ENCODE measurements at places on chromosomes 2 and 18.
A peak's percentile ranks its signal among the peaks of the same experiment; 100 is the strongest.

DNA sequence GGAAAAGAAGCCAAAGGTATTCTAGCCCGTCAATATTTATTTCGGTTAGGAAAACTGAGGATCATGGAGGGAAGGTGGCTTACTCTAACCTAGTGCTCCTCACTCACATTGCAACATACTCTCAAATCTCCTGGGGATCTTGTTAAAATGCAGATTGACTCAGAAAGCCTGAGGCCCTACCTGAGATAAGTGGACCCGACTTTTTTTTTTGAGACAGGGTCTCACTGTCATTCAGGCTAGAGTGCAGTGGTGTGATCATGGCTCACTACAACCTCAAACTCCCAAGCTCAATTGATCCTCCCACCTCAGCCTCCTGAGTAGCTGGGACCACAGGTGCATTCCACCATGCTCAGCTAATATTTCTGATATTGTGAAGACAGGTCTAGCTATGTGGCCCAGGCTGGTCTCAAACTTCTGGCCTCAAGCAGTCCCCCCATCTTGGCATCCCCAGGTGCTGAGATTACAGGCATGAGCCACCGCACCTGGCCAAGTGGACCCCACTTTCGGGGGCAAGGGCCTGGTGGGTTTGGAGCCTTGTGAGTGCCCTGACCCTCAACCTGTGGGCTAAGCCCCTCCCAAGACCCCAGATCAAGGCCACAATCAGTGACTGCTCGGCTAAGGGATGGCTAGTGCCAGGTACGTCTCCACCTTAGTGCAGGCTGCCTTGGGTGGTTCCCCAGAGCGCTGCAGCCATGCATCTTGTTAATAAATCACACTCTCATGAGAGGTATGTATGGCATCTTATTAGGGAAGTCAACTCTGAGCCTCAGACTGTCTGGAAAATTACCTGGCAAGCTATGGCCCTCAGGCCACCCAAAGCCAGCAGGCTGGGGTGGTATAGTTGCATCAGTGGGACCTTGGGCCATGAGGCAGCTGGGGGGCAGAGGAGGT lies 1.1 kb upstream of the NEURL3 start:
- DNase-seq: no peak

- peak; percentile 56 for DNase-seq
These were observed 57.6 kb downstream of the NPAS2 start for GRCh38 chr2:100877555-100877954.

DNA sequence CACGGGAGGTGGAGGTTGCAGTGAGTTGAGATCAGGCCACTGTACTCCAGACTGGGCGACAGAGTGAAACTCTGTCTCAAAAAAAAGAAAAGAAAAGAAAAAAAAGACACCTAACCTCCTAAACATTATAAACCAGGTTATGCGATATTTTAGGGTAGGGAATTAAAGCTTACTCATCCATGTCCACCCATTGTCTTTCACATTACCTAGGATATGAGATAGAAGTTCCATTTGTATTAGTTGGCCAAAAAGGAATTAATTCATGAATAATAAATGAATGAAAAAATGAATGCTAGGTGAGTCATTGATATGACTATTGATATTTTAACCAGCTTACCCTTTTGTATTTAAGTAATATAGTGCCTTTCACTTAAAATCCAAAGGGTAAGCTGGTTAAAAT lies 132.9 kb downstream of the FAM161A start:
- no peak for DNase-seq

- no peak for DNase-seq
These were observed 257.0 kb downstream of the CLIP4 start for GRCh38 chr2:29372185-29372584.

GRCh38 chr2:81529944-81530343 lies 1225.4 kb upstream of the LRRTM1 start:
- no peak for DNase-seq

GRCh38 chr2:221924576-221924975 lies 352.5 kb upstream of the EPHA4 start:
- DNase-seq: no peak

DNA sequence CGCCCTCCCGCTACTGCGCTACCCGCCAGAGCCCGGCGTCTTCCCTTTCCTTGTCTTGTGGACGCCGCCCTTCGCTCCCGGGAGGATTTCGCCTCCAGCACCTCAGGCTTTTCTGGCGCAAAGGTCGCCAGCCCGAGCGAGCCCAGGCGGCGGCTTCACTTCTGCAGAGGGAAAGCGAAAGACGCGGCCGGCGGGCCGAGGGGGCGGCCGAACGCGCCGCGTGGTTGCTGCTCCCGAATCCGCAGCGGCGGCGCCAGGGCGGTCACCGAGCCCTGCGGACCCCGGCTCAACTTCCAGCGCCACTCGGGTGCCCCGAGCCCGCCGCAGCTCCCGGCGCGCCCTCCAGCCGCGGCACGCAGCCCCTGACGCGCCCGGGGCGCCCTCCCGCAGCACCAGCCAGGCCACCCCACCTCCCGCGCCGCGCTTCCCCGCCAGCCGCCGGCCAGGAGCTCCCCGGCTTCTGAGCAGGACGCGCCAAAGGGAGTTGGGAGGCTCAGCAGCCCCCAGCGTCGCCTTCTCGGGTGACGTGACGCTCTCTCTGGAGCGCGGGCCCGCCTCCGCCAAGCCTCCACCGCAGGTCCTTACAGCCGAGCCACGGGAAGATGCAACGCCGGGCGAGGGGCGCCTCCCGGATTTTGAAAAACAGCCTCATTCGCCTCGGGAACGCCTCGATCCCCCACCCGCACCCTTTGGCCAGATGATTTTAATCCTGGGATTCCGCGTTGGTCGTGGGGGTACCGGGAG lies 84.9 kb upstream of the EPB41L3 start:
- DNase-seq: peak; percentile 23

DNA sequence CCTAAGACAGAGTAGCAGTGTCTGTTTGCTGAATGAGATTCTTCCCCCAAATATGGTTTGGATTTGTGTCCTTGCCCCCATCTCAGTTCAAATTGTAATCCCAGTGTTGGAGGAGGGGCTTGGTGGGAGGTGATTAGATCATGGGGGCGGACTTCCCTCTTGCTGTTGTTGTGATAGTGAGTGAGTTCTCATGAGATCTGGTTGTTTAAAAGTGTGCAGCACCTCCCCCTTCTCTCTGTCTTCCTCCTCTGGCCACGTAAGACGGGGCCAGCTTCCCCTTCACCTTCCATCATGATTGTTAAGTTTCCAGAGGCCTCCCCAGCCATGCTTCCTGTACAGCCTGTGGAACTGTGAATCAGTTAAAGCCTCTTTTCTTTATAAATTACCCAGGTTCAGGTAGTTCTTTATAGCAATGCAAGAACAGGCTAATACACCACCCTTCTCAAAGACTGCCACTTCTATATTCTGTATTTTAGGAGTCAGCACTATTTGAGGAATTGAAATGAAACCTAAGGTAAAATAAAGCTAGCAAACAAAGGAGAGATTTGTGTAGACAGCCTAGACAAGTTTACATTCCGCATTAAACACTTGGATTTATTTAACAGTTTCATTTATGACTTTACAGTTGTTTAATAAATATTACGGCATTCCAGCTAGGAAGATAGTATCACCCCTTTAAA lies 21.6 kb downstream of the FBXO36 start:
- no peak for DNase-seq

DNA sequence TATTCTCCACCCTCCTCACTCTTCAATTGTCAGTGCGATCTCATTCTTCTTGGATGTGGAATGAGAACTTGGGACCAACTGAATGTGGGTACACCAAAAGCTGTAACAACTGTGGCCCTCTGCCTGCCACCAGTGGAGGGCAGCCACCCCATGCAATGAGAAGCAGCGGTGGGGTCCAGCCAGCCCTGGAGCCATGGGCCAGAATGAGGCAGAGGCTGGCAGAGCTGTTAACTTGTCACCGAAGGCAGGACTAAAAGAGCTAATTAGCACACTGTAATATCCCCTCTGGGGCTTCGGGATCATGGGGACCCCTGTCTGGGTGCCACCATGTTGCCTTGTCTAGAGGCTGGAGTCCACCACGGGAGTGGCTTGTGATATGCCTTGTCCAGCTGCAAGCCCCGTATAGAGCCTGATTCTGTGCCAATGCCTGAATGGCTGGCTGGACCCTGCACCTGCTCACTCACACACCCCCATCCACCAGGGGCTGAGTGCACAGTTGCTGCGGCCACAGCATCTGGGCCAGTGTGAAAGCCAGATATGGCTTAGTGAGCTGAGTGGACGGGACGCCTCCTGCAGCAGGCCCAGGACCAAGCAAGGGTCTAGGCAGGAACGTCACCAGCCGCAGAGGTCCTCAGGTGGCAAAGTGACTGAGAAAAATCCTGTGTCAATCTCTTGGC lies 680.5 kb downstream of the DSC3 start:
- no peak for DNase-seq

DNA sequence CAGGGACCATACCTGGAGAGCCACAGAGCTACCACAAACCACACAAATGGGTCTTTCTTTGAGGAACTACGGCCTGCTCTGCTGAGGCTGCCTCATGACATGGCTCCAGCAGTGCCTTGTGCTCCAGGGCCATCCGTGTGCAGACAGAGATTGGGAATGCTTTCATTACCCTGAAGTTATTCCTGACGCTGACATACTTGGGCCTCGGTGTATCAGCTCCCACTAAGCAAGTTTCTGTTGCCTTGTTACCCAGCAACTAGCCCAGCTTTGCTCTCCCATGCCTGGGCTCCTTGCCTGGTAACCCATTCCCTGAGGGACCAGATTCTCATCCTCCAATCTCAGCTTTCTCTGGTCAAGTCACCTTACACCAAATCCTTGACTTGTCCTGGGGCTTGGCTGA lies 80.3 kb upstream of the FZD7 start:
- no peak for DNase-seq

- peak; percentile 89 for DNase-seq
These were observed 22.5 kb upstream of the ACVR1 start for GRCh38 chr2:157898591-157898996.

DNA sequence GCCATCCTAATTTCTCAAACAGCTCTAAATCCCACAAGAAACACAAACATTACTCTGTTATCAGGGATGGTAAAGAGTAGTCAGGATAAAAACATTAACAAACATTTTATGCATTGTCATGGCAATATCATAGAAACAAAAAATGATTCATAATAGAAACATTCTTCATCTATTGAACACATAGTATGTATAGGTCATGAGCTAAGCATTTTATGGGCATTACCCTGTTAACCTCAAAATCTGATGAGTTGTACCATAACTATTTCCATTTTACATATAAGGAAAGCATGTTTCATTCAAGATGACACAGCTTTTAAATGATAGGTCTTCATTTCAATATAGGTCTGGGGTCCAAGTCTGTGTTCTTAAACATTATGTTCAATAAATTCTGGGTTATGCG lies 344.9 kb downstream of the RND3 start:
- peak; percentile 91 for DNase-seq

GRCh38 chr2:200443916-200444315 lies 66.0 kb downstream of the KCTD18 start:
- DNase-seq: peak; percentile 56

- DNase-seq: no peak
These were observed 323.9 kb downstream of the AGPS start for GRCh38 chr2:177716484-177716883.

DNA sequence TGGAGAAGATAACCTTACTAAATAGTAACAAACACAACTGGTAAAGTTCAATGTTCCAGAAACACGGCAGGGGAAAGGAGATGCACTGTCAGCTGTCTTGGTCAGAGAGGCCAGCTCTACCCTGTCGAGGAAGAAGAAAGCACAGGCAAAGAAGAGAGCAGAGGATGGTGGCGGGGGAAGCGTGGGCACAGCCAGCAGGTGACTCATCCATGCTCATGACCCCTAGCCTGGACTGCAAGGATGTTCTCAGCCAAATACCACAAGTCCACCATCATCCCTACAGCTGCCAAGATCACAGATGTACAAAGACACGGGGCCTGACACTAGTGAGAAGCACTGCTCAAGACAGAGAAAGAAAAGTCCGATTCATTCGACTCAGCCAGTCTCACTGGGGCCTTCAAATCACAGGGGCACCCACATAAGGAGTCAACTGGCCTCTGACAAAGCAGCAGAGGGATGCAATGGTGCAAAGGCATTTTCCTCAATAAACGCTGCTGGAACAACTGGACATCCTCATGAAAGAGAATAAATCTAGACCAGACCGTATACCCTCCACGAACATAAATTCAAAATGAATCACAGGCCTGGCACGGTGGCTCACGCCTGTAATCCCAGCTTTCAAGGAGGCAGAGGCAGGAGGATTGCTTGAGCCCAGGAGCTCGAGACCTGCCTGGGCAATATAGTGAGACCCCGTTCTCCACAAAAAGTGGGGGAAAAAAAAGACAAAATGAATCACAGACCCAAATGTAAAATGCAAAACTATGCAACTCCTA lies 5.6 kb downstream of the DTYMK start:
- DNase-seq: peak; percentile 86

DNA sequence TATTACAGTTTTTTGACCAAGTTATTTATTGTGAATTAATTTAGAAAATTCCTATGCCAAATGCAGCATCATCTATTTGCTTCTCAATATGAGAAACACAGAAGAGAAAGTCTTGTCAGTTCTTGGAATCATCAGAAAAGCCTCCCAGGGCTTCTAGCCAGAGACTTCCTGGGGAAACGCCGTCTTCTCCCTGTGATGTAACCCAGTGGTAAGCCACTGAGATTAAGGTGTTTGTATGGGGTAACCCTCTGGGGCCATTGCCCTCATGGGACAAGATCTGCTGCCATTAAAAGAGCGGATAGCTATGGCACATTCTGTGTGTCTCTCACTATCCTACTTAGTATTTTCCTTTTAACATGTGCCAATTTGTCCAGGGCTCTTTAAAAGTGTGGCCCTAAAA lies 28.0 kb downstream of the ANKRD29 start:
- DNase-seq: no peak

GRCh38 chr2:15169326-15170069 lies 391.6 kb downstream of the NBAS start:
- peak; percentile 97 for DNase-seq

DNA sequence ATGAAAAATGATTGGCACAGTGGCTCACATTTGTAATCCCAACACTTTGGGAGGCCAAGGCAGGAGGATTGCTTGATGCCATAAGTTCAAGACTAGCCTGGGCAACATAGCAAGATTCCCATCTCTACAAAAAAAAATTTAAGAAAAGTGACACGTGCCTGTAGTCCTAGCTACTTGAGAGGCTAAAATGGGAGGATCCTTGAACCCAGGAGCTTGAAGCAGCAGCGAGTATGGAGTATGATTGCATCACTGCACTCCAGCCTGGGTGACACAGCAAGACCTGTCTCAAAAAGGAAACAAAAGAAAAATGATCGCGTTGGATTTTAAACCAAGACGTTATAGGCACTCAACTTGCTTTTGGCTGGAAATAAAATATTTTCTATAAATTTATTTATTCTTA lies 37.8 kb upstream of the CREB1 start:
- DNase-seq: no peak

GRCh38 chr18:62389761-62390481 lies 64.8 kb downstream of the TNFRSF11A start:
- DNase-seq: no peak

- DNase-seq: no peak
These were observed 47.3 kb upstream of the RAB27B start for GRCh38 chr18:54780970-54781369.

DNA sequence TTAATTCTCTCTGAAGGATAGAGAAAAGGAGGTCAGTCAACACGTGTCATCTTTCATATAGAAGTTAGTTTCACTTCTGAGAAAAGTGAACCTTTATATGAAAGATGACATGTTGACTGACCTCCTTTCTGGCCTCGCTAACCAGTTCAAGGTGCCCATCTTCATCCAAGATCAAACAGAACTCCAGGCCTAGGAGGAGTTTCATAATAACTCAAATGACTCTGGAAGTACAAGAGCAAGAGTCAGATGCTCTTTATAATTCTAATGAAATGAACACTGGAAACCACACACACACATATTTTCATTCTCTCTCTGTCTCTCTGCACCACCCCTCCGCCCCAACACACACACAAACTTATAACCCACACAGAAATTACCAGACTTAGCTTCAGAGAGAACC lies 16.3 kb downstream of the ANKRD44 start:
- no peak for DNase-seq

- no peak for DNase-seq
These were observed 155.9 kb downstream of the TWIST2 start for GRCh38 chr2:239003624-239004273.
